Calu3 (cell line): ENCODE measurements at places on chromosomes 1 and 21.
A peak's percentile ranks its signal among the peaks of the same experiment; 100 is the strongest.

GRCh38 chr1:163928069-163928468 lies 606.3 kb downstream of the NUF2 start:
- no peak for DNase-seq

- no peak for DNase-seq
These were observed 593.1 kb upstream of the CAMK1G start for GRCh38 chr1:208990456-208990855.

DNA sequence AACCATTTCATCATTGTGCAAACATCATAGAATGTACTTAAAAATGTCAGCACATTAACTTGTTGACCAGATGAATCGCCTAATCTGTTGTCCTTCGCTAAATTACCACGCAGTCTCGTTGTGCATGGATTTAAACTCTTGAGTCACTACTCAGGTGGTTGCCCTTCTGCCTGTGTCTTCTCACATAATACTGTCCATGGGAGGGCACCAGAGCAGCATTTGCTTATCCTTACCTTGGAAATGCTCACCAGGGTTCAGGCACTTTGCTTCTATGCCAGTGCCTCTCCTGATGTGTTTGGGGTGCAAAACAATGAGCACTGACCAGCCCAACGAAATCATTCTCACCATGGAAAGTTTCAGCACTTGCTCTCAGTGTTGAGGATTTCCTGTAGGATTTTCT lies 559.9 kb downstream of the RWDD3 start:
- DNase-seq = peak; percentile 9

DNA sequence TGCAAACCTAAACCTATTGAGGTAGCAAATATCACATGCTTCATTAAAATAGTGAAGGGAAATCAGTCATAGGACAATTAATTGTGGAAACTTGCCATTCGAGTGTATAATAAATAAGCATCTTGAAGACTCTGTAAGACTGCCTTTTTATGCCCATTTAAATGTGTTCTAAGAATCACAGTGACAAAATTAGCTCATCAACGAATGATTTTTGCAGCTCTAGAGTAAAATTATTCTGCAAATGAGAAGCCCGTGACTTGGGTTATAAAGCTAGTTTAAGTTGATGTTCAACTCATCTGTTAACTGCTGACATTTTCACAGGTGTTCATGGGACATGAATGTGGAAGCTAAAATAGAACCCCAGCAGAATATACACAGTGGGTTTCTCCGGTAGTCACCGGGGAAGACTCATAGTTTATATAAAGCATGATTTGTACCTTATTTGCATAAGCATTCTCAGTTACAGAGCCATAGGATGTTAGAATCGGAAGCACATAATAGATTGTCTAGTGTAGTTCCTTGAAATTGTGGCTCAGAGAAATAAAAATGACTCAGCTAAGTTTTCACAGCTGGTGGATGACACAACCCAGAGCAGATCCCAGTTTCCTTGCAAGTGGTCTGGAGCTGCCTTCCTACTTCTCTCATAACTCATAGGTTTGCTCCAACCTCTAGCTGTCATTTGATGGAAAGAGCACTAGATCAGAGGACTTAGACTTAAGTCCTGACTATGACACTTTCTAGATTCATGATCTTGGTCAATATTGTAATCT lies 107.3 kb downstream of the UCHL5 start:
- DNase-seq = no peak

- DNase-seq = no peak
These were observed 127.7 kb upstream of the CAMK1G start for GRCh38 chr1:209455661-209456358.

DNA sequence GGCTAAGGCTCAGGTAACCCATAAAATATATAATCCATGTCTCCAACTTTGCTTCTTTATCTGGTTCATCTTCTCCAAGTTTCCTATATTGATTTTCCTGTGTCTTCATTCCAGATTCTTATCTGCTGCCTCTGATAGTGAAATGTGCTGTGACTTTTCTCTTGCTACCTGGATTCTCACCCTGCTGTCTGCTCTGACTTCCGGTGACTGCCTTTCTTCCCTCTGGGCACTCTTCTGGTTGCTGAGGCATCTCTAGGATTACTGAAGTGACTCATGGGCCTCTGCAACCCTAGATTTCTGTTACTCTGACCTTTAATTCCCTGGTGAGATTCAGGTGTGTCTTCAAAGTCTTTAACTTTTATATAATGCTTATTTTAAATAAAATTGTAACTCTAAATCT lies 46.9 kb downstream of the GIPC2 start:
- no peak for DNase-seq

GRCh38 chr1:3031401-3032221 lies 10.3 kb downstream of the ACTRT2 start:
- DNase-seq = no peak

DNA sequence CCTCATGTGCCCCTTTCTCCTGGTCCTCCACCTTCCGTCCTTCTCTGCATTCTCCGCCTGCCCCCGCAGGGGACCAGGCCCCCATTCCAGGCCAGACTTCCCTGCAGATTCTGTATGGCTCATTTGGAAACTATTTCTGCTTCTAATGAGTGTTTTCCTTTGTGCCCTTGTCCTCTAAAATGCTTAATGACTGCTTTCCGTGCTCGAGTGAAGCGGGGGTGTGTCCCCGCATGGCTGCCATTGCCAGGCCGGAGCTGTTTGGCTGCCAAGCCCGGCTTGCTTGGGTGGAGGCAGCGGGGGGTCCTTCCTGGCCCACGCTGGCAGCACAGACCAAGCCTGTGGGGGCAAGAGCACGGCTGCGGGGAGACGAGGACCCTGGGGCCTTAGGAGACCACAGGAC lies 299.3 kb upstream of the VAMP3 start:
- DNase-seq = no peak

DNA sequence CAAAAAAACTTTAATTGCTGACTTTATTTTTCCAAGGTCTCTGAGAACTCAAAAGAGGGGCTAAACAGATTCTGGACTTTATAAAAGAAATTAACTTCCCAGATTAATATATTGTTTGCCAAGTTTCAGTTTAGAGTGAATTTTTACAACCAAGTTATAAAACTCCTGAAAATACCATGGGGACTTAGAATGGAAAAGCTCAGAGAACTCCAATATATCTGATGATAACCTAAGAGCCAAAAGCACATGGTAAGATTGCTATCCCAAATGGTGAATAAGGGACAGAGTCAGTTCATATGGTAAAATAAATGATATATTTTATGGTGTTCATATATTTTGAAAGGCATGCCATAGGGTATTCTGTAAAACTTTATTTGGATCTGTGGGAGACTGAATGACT lies 470.9 kb downstream of the TTLL7 start:
- no peak for DNase-seq

DNA sequence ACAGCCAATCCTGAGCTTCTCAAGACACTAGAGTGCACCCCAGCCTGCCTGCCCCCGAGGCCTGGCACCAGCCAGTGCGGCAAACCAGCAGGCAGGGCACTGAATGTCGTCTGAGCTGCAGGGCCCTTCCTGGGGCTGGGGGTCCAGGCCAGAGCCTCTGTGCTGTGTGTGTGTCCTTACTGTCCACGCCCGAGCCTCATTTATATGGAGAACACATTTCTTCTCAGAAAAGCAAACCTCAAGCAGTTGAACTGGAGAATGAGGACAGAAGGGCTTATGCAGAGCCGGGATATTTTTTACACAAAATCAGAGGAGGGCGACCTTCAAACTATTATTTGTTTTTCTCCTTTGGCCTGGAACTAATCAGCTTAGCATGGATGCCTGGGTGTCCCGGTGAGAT lies 52.7 kb downstream of the POFUT2 start:
- no peak for DNase-seq

DNA sequence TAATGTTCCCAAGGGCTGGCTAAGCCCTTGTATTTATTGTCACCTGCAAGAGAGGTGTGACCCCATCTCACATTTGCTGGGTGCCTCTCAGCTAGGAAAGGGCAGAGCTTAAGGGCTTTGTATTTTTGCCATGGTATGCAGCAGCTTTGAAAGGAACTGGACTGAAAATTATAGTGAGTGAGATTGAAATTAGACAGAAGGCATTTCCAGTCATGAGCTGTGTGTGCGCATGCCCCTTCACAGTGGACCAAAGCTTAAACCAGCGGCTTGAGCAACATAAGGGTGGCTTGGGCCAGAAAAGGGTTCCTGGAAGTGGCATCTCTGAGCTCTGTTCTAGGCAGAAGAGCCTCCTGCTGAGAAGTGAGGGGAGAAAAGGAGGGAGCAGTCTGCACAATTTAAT lies 19.8 kb downstream of the MYOG start:
- no peak for DNase-seq
